ENCODE measurements at places on chromosomes 1 and 21. TPM values are rescaled to one million over a fixed set of nuclear protein-coding genes. Genes with fewer than 3 reads are reported as not detected.

DNA sequence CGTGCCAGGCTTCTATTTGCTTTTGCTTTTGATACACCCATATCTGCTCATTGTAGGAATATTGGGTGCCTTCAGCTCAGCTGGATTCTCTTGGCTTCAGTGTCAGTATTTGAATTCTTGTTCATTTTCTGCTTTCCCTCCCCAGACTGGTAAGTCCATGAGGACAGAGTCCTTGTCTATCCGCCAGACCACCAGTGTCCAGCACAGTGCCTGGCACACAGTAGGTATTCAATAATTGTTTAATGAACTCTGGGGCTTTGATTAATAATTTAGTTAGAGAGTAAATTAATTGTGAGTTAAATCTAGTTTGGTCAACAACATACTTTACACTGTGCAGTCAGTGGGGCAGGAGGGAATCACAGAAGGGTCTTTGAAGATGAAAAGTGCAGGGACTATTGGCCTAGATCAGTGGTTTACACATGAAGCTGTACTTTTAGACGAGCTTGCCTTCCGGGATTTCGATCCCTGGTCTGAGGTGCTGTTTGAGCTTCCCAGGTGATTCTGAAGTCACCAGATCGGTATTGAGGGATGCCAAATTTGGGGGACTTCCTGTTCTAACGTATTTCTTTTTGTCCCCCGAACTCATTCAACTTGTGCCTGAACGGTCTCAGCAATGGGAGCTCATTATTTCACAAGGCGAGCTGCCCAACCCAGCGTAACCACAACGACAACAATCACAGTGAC lies 119.1 kb upstream of the JUN start:
- no peak for DNase-seq

GRCh38 chr1:193143285-193143684 lies 21.5 kb downstream of the CDC73 start:
- no peak for DNase-seq

Gene FCN3
- total RNA-seq = not detected

Gene PCAT6
- total RNA-seq = 0.67 TPM

DNA sequence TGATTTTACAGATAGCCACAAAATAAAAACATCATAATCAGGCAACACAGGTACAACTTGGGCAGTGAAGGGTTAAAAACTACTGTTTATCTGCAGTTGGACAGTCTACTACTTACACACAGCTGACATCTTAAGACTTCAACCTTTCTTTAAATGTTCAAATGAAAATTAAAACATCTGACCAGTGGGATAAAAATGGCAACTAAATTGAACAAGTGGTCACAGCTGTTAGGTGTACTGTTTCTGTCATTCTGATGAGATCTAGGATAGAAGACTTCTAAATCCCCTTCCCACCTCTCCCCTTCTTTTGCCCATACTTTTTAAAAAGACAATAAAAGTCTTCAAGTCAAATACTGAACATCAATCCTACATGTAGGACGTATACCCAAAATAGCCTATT lies 56.2 kb downstream of the ENAH start:
- DNase-seq = no peak

DNA sequence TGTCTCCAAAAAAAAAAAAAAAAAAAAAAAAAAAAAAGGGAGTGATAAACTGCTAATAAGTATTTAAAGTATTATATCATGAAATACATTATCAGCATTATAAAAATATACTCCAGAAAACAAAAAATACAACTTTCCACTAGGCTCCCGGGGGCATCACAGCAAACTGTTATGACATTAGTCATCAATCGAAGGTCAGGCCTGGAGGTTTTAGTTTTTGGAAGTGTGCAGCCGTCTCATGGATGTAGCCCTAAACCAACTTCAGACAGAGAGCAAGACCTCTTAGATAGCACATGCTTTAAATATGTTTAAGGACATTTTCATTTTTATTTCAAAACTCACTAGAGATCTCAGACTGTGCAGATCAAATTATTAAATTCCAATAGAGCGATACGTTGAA lies 106.3 kb downstream of the RERE start:
- no peak for DNase-seq

Gene TCEANC2
- total RNA-seq = 3.4 TPM

DNA sequence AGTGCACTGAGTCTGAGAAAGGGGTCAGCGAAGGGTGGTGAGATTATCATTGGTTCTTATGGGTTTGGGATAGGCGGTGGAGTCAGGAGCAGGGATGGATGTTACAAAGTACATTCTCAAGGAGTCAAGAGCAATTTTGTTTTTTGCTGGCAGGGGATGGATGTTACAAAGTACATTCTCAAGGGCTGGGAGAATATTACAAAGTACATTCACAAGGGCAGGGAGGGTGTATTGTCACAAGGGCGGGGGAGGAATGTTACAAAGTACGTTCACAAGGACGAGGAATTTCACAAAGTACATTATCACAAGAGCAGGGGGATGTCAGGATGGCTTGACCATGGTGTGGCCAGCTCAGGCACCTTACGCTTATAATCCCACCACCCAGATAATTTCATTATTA lies 59.3 kb upstream of the FAM89A start:
- no peak for DNase-seq

Data from foreskin keratinocyte (primary cell).